AG04450 (cell line): ENCODE measurements at places on chromosomes 5 and 9. TPM values are rescaled to one million over a fixed set of nuclear protein-coding genes. Genes with fewer than 3 reads are reported as not detected.

HABP4 gene
- polyA plus RNA-seq, result 8.9 and 10.8 TPM in 2 replicates

DNA sequence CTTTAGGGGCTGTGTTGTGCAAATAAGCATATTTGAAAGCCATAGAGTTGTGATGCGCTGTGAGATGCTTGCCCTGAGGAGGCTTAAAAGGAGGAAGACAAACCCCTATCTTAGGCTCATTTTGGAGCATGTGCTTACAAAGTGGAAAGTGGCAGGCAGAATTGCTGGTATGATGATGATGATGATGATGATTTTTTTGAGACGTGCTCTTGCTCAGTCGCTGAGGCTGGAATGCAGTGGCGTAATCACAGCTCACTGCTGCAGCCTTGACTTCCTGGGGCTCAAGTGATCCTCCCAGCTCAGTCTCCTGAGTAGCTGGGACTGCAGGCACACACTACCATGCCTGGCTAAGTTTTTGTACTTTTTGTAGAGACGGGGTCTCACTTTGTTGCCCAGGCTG lies 1.7 kb downstream of the CNOT8 start:
- no peak for DNase-seq

HSPB3 gene
- 0.62 and 0.67 TPM in 2 replicates for polyA plus RNA-seq

DNA sequence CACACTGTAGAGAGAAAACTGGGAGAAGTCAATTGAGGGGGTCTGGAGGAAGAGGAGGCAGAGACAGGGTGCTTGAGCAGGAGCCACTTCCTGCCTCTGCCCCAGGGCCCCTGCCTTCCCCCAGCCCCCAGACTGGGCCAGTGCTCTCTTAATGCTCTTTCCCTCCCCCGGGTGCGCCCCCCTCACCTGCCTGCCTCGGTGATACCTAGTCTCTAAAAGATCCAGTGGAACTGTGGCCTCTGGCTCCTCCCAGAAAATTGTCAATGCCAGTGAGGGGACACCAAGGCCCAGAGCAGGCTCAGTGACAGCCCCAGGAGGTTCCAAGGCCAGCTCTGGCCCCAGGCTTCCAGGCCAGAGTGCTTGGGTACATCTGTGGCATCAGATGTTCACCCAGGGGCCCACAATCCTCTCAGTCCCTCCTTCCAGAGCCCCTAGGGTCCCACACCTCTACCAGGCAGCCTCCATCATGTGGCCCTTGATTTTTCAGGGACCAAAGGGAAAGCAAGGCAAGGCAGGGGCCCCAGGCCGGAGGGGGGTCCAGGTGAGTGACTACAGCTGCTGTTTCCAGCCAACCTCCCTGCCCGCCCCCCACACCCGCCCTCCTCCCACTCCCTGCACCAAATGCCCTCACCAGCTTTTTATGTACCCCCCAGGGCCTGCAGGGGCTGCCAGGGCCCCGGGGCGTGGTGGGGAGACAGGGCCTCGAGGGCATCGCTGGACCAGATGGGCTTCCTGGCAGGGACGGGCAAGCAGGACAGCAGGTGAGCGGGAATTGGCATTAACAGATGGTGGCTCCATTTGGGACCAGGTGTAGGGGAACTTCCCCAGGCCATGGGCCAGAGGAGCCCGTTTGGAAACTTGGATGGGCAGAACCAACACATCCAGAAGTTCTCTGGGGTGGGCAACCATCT lies 33.1 kb upstream of the ORM1 start:
- DNase-seq, result no peak

ELOVL7 gene
- polyA plus RNA-seq, result 0.06 and 0.11 TPM in 2 replicates

GRCh38 chr9:92527291-92527828 lies 8.4 kb downstream of the ECM2 start:
- DNase-seq, result no peak

GRCh38 chr5:40847525-40847924 lies 6.4 kb downstream of the CARD6 start:
- DNase-seq, result no peak

ANKRD18B gene
- polyA plus RNA-seq, result 5.9 and 8.6 TPM in 2 replicates

PCDHB16 gene
- 0.45 and 0.66 TPM in 2 replicates for polyA plus RNA-seq

GRCh38 chr9:112624711-112625707 lies 92.9 kb downstream of the INIP start:
- DNase-seq, result no peak

GRCh38 chr9:89383030-89383720 lies 64.9 kb downstream of the SECISBP2 start:
- no peak for DNase-seq

DNA sequence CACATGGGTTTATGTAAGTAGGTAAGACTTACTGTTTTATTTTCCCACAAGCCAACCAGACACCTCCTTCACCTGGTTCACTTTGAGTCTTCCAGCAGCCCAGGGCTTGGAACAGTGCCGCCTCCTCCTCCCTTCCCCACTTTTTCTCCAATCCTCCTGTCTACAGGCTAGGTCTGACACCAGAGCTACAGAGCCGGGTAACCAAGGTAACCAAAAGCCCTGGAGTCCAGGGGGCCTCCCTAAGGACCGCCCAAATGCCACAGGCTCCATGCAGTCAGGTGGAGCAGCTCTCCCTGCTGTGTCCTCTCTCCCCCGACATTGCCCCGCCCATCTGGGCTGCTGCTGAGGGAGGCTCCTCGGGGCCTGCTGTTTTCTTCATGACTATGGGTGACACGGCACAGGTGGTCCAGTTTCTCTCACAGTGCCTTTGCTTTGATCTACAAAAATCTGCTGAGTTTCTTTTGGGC lies 138.0 kb upstream of the EFNA5 start:
- DNase-seq, result no peak

- DNase-seq, result no peak
These were observed 22.4 kb upstream of the TRIM52 start for GRCh38 chr5:181283347-181283746.

GRCh38 chr9:136090768-136091581 lies 4.1 kb downstream of the NACC2 start:
- no peak for DNase-seq

- no peak for DNase-seq
These were observed 651.0 kb upstream of the RORB start for GRCh38 chr9:73845954-73846690.

- no peak for DNase-seq
These were observed 9.6 kb downstream of the NEK6 start for GRCh38 chr9:124267271-124267807.

GRCh38 chr5:104265531-104266140 lies 703.0 kb upstream of the NUDT12 start:
- no peak for DNase-seq

PCDHA10 gene
- polyA plus RNA-seq, result 0.01 and 0.02 TPM in 2 replicates

- no peak for DNase-seq
These were observed 100.1 kb upstream of the MRPS30 start for GRCh38 chr5:44708602-44709001.

- DNase-seq, result no peak
These were observed 52.4 kb downstream of the MTREX start for GRCh38 chr5:55360190-55360589.

WDR38 gene
- polyA plus RNA-seq, result not detected in 2 replicates

NR6A1 gene
- 0.10 and 0.12 TPM in 2 replicates for polyA plus RNA-seq

- no peak for DNase-seq
These were observed 28.7 kb upstream of the PDE8B start for GRCh38 chr5:77181596-77182304.

ROPN1L gene
- polyA plus RNA-seq, result 0.24 and 0.29 TPM in 2 replicates

DNA sequence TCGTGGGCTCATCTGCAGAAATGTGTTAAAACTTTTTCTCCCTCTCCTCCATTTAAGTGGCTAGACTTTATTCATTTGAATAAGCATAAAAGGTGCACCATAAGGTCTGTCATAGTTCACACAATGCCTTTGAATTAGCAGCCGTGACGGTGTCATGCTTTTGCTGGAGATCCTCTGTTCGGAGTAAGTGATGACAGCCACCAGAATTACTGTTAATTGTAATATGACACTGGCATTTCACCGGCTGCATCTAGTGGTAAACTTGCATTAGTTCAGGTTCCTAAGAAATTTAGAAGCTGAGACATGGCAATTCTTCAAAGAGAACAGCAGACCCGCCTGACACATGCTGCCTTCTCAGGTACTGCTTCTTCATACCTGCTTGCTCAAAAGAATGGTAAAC lies 241.7 kb downstream of the EBF1 start:
- DNase-seq, result no peak

- DNase-seq, result no peak
These were observed 10.5 kb upstream of the PLEKHG4B start for GRCh38 chr5:81391-82021.

DNA sequence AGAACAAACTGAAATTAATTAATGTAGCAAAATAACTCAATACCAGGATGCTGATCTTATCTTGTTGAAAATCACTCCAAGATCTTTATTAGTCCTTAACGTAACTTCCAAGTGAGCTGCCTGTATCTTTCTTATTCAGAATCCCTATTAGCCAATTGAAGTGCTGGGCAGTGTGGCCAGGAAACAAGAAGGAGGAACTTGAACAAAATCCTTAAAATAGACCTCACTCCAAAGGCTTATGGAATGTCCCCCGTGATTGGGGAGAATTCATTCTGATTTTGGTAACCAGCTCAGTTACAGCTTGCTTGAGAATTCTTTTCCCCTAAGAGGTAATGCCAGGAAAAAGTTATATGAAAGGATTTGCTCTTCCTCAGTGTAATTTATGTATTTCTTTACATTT lies 171.0 kb downstream of the DEPDC1B start:
- DNase-seq, result no peak

SARDH gene
- 1.3 and 2.2 TPM in 2 replicates for polyA plus RNA-seq

GRCh38 chr9:3292311-3292710 lies 233.5 kb downstream of the RFX3 start:
- DNase-seq, result peak; percentile 1

GRCh38 chr9:136047775-136048559 lies 47.1 kb downstream of the NACC2 start:
- no peak for DNase-seq

DNA sequence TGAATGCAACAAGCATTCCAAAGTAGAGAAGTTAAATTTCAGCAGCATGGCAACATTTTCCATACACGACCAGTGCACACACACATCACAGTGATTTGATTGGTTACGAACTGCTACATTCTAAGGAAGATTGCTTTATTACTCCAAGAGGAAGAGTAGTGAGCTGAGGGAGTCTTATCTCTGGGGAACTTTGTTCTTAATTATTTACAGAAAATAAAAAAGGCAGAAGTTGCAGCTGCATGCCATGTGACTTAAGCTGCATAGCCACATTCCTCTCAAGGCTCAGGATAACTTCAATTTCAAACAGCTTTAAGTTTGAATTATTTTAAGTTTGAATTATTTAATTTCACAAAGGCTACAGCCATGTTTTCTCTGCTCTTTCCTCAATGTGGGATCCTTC lies 71.6 kb upstream of the HSPB3 start:
- DNase-seq, result no peak

- no peak for DNase-seq
These were observed 312.8 kb downstream of the TLE4 start for GRCh38 chr9:79884546-79884945.

OSMR gene
- 100 and 102 TPM in 2 replicates for polyA plus RNA-seq

GRCh38 chr5:42109006-42109572 lies 184.0 kb downstream of the FBXO4 start:
- DNase-seq, result no peak

- no peak for DNase-seq
These were observed 4.2 kb downstream of the KCNIP1 start for GRCh38 chr5:170508036-170508435.

DNA sequence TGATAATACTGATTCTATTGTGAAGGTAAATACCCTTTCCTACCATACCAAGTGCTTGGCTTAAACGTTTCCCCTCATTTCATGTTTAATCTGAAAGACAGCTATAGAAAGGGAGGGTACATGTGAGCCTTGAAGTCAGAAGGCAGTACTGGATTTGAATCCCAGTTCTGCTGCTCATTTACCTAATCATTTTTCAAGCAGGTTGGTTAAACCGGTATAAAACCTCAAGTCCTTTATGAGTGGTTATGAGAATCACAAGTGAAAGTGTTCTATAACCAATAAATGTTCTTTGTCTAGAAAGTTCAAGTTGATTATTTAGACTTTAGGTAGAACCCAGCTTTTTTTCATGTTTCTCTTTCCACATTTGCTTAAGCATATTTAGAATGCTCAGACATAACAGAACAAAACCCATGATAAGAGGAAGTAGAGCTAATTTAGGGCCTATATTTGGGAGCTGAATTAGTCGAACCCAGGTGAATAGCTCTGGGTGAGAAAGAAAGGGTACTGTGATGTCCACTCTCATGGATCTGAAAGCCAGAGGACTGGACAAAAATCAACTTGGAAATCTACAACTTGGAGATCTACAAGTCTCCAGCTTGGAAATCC lies 29.7 kb upstream of the F2RL2 start:
- no peak for DNase-seq

DNA sequence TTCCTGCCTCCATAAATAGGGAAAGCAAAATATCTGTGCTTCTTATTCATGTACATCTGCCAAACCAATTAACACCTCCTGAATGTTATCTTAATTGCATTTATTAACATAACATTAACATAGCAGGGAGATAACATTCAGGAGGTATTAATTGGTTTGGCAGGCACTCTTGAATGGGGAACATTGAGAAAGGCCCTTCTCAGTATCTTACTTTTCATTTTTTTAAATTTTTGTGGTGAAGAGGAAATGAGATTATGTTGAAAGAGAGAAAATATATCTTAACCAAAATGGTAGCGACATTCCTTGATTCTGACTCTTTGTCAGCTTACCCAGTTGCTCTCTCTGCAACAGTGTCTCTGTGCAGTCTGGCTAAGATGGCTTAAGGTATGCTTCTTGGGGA lies 100.4 kb upstream of the TLE1 start:
- no peak for DNase-seq
